Fibroblast of lung (primary cell): ENCODE measurements at places on chromosomes 1 and 21. TPM values are rescaled to one million over a fixed set of nuclear protein-coding genes. Genes with fewer than 3 reads are reported as not detected.

GRCh38 chr1:172585861-172586260 lies 52.9 kb downstream of the SUCO start:
- peak; percentile 54 for DNase-seq

GRCh38 chr1:4755301-4755845 lies 101.0 kb downstream of the AJAP1 start:
- no peak for DNase-seq

- DNase-seq, result no peak
Observed at GRCh38 chr1:239874831-239875230, 216.9 kb upstream of the FMN2 start.

DNA sequence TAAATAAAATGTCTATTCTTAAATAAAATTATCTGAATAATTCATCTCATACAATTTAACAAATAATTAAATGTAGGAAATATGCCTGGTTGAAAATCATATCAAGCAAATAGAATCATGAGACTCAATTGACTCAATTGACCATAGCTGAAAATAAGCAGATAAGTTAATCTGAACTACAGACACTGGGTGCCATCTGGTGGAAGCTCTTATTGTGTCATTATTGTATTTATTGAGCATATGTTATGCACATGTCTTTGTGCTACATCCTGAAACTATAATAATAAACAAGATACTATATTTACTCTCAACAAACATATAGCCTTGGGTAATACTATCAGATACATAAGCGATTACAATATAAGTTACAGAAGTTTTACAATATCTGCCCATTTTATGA lies 41.0 kb downstream of the BRINP3 start:
- DNase-seq, result peak; percentile 36

- peak; percentile 87 for DNase-seq
Observed at GRCh38 chr21:37220981-37221664, 46.0 kb downstream of the VPS26C start.

- DNase-seq, result peak; percentile 23
Observed at GRCh38 chr1:201282931-201283829, at the start of gene PKP1. Gene PKP1, plus strand, starts transcription at chr1:201283506. Its CDS starts 197 bp downstream, at chr1:201283703.

DNA sequence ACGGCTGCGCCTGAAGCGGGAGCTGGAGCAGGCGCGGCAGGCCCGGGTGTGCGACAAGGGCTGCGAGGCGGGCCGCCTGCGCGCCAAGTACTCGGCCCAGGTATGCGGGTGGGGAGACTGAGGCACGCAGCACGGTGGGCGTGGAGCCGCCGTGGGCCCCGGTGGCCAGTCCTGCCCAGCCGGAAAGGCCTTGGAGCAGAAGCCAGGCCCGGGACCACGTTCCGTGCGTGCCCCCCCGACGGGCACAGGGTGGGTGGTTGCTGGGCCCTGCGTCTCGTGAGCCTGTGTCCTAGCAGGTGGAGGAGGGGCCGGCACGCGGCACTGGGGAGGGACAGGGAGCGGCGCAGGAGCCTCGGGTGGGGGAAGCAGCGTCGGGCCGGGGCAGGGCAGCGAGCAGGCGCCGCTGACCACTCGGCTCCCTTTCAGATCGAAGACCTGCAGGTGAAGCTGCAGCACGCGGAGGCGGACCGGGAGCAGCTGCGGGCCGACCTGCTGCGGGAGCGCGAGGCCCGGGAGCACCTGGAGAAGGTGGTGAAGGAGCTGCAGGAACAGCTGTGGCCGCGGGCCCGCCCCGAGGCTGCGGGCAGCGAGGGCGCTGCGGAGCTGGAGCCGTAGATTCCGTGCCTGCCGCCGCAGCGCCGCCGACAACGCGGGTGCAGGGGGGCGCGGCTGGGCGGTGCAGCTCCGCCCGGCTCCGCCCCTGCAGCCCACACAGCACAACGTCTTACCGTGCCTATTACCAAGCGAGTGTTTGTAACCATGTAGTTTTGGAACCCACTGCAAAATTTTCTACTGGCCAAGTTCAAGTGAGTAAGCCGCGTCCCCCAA lies 78.2 kb downstream of the SKI start:
- no peak for DNase-seq

- no peak for DNase-seq
Observed at GRCh38 chr1:82578086-82578726, 777.5 kb downstream of the ADGRL2 start.

GRCh38 chr1:244384066-244384465 lies 67.6 kb downstream of the ADSS2 start:
- DNase-seq, result peak; percentile 11

- DNase-seq, result no peak
Observed at GRCh38 chr1:23596382-23597358, 37.4 kb upstream of the ID3 start.

GRCh38 chr1:55078470-55078869 lies 39.1 kb downstream of the PCSK9 start:
- DNase-seq, result no peak

DNA sequence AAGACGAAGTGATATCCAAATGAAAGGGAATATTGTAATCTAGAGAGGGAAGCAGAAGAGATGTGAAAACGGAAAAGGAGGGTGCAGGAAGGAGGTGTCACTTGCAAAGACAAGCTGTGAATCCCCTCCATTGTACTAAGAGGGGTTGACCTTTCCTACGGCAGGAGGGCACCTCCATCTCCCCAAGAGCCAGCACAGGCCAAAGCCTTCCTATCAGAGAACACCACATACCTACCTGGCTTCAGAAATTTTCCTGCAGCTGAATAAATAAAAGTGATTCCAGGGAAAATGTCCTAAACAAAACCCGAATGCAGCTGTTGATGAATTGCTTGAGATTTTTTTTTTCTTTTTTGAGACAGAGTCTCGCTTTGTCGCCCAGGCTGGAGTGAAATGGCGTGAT lies 14.3 kb downstream of the KANK4 start:
- DNase-seq, result no peak

DNA sequence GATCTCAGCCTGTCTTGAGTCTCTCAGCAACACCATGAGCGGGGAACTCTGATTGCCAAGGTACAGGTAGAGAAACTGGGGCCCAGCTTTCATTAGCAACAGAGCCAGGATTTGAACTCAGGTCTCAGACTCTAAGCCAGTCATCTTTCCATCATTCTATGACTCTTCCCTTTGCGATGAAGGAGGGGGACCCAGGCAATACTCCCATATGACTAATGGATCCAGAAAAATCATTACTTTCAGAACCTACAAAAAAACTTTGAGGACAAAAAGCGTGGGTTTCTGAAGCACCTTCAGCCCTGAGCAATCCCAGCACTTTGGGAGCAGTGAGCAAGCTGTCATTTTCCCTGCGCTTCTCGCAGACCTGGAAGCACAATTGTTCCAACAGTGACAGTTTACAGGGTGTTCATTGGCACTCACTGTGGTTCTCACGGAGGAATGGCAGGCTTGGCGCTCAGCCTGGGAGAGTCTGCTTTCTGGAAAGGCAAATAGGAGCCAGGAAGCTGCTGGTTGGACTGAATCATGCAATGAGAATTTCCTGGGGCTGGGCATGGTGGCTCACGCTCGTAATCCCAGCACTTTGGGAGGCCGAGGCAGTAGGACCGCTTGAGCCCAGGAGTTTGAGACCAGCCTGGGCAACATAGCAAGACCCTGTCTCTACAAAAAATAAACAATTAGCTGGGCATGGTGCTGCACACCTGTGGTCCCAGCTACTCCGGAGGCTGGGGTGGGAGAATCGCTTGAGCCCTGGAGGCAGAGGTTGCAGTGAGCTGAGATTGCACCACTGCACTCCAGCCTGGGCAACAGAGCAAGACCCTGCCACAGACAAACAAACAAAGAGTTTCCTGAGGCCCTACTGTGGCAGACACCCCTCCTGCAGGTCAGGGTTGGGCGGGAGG lies 40.1 kb downstream of the SLC2A7 start:
- DNase-seq, result peak; percentile 97

DNA sequence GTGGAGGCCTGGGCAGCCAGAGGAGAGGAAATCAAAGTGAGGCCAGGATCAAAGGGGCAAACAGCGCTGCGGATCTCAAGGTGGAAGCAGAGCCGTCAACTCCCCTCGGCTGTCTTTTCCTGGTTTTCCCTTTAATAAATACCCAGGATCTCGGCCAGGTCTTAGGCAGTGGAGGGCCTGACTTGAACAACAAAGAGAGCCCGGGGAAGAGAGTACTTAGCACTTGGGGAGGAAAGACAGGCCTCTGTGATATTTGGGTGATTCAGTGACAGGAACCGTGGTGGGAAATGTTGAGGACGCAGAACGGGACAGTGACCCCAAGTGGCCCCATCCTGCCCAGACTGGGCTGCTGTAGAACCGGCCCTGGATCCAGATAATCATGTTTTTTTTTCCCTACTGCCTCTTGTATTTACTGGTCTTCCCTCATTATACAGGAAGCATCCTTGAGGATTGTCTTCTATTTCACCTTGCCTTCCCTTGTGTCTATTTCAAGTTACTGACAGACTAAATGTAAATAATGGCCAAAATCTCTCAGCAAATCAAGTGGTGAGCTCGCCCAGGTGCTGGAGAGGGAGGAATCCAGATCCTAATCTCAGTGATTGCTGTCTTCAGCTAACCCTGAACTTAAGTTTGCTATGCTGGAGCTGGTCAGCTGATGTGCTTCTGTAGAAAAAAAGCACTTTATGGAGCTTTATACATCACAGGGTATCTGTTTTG lies 2.8 kb upstream of the MIXL1 start:
- DNase-seq, result no peak

GRCh38 chr1:21294266-21294989 lies 4.2 kb upstream of the ECE1 start:
- peak; percentile 31 for DNase-seq

GRCh38 chr1:224196813-224197600 lies 14.0 kb downstream of the DEGS1 start:
- DNase-seq, result no peak

DNA sequence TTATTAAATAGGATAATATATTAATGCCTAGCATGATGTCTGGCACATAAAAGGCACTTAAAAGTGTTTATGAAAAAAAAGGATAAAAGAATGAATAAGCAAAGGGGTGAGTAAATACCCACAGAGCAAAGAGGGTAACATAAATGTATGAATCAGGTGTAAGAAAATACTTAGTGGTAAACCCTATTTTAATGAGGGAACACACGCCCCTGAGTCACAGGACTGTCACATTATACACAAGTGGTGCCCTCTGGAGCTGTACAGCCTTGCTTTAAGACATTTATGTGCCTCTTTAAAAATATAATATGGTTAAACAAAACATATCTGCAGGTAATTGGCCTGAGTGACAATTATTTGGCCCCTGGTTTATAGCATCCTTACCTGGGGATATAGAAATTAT lies 78.1 kb upstream of the PTBP2 start:
- no peak for DNase-seq

GRCh38 chr21:45466330-45467220 lies 61.6 kb downstream of the COL18A1 start:
- DNase-seq, result no peak

- peak; percentile 47 for DNase-seq
Observed at GRCh38 chr1:171245458-171246064, 2.7 kb upstream of the FMO1 start.

GRCh38 chr1:11193376-11193775 lies 4.2 kb downstream of the ANGPTL7 start:
- no peak for DNase-seq

DNA sequence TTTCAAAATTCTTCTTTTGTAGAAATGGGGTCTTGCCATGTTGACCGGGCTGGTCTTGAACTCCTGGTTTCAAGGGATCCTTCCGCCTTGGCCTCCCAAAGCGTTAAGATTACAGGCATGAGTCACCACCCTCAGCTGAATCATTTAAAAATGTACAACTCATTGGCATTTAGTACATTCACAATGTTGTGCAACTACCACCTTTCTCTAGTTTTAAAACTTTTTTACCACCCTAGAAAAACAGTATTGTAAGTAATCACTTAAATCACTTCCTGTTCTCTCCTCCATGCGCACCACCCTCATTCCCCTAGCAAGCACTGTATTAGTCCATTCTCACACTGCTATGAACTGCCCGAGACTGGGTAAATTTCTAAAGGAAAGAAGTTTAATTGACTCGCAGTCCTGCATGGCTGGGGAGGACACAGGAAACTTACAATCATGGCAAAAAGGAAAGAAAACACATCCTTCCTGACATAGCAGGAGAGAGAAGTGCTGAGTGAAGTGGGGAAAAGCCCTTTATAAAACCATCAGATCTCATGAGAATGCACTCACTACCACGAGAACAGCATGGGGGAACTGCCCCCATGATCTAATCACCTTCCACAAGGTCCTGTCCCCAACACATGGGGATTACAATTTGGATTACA lies 14.4 kb upstream of the THEM5 start:
- peak; percentile 85 for DNase-seq

Gene TMEM269
- 0.17 TPM in 1 of 2 replicates, not detected in the other for total RNA-seq

Gene TTC22
- total RNA-seq, result not detected in 2 replicates

Gene ZYG11B
- total RNA-seq, result 36.7 and 50.7 TPM in 2 replicates

Gene LRP8
- 3.1 and 8.4 TPM in 2 replicates for total RNA-seq

Gene ETNK2
- total RNA-seq, result 1.7 and 3.3 TPM in 2 replicates

Gene CA14
- total RNA-seq, result not detected in 2 replicates

Gene SPRR1B
- not detected in 2 replicates for total RNA-seq

Gene SH2D5
- 2.3 and 5.0 TPM in 2 replicates for total RNA-seq

Gene PLA2G2D
- total RNA-seq, result not detected in 2 replicates

Gene HENMT1
- 3.0 and 4.1 TPM in 2 replicates for total RNA-seq

Gene LCE3D
- not detected in 2 replicates for total RNA-seq

Gene TNFRSF8
- 0.26 TPM in 1 of 2 replicates, not detected in the other for total RNA-seq
